NCI-H510A (cell line): ENCODE measurements at places on chromosomes 4 and X.

- DNase-seq: no peak
Observed at GRCh38 chrX:18886005-18886343, 97.9 kb downstream of the PHKA2 start.

DNA sequence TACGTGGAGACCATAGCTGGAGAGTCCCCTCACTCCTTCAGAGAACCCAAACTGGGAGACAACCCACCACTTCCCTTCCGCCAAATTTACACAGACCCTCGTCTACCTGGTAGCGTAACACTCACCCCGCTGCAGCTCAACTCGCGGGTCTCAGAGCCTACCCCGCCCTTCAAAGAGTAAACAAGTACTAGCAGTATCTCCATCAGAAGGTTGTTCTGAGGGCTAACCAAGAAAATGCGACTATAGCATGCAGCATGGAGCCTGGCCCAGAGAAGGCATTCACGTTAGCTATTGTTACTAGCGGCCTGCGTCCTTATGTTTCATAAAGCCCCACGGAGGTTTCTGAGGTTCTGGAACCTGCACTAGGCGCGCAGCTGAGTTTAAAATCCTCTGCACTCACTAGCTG, 531 bp upstream of the MANBA start:
- DNase-seq: no peak

GRCh38 chrX:147875866-147876596, 35.7 kb upstream of the FMR1 start:
- no peak for DNase-seq

DNA sequence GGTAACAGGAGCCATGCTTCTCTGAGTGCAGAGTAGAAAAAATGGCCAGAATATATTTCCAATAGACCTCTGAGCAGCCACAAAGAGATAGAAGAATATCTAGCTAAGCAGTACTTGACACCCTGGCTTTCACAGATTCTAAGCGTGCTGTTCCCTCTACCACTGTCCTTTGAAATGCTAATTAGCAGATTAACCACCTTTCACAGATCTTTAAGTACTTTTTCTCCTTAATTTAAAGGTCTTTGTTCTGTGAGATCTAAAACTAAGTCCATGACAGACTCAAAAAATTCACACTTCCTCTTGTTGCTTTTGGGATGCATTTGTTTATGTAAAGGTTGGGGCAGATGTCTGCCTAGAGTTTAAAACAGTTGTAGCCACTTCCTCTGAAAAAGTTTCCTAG, 28.3 kb upstream of the MAGEC2 start:
- no peak for DNase-seq

DNA sequence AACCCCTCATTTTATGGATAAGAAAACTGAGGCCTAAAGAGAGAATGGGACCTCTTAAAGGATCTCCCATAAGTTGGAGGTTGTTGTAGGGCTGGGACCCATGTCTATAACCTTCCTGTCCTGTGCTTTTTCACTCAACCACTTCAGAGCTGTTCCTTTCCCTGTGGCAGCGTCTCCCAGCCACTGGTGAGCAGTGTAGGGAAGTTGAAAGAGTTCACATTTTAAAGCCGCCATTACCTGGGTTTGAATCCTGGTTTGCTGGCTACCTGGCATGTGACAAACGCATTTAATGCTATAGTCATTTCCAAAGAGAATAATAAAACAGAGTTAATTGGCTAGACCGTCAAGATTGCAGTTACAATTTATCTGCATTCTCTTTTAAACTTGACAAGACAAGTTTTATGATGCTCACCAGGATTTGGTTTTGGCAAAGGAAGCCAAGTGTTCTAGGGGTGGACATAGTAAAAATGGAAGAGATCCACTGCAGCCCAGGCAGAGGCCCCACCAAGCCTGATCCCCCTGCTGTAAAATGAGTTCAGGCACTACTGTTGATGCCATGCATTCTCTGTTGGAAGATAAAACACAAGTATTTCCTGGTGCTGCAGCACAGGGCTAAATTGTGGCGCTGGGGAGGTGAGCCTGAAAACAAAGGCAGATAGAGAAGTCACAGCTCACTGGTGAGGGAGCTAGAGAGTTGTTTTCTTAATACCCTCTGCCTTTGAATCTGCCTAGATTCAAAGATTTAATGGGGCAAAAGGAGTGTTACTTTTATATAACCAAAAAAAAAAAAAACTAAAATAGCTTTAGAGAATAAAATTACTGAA, 218.7 kb downstream of the NWD2 start:
- DNase-seq: no peak

DNA sequence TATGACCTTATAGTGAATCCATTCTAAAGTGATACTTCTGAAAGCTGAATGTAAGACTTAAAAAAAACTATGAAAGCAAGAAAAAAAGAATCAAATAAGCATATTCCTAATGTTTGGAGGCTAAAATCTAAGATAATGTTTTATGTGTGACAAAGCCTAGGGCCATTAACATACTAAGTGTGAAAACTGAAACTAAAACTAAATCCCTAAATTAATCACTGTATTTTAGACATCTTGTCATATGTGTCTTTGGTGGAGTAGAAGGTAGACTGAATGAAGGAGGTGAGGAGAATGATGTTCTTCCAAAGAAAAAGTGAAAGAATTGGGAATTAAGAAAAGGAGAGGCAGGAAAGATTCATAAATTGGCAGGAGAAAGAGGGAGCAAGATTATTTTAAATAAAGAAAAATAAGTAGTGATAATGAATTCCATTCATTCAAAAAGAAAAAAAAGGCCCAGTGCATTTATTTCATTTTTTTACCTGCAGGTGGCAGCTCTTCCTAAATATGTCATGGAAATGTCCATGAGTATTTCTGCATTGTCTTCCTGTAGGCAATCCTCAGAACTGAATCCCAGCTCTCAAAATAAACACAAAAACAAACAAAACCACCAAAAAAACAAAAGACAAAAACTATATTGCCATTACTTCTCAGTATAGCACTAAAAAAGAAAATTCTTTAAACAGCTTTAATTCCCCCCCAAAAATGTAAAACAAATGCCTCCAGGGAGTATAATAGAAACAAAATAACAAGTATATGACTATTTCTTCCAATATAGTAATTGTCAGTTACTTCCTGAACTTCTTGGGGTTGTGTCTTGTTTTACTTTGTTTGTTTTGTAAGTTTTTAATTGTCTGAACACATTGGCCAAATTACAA, 17.0 kb upstream of the AP1AR start:
- DNase-seq: no peak

DNA sequence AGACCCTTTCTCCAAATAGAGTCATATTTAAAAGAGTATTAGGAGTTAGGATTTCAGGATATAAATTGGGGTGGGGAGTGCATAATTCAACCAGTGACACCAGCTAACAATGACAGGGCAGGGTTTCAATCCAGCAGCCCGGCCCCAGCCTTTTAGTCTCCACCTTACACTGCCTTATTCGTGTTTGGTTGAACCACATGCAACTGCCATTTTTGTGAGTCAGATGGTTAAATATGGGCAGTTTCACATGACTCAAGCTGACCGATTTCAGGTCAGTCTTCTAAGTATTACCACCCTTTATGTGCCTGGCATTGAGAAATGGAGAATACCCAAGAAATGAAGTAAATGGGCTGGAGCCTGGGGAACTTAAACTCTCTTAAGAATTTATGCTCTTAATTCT, 102.8 kb downstream of the STOX2 start:
- no peak for DNase-seq

GRCh38 chrX:131330735-131331134, 41.6 kb upstream of the IGSF1 start:
- DNase-seq: no peak

DNA sequence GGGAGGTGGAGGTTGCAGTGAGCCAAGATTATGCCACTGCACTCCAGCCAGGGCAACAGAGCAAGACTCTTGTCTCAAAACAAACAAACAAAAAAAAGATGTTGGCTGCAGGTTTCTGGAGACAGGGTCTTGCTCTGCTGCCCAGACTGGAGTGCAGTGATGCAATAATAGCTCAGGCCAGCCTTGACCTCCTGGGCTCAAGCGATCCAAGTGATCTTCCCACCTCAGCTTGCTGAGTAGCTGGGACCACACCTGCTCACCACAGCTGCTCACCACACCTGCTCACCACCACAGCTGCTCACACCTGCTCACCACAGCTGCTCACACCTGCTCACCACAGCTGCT, 29.9 kb upstream of the CPLX1 start:
- no peak for DNase-seq

DNA sequence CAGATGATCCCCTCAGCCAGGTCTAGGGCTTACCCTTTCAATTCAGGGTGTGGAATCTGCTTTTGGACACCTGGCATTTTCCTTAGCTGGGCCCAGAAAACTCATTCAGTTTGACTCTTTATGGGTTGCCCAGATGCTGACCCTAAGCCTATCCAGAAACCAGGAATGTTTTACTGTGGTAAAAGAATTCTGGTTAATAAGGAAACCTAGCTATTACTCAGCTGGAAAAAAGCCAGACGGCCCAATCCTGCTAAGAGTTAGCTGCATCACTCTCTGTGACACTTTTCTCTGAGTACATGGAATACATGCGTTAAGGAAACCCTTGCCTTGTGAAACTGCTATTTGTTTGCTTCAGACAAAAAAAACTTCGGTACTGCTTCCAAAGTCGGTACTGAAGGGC, 28.0 kb downstream of the ING2 start:
- no peak for DNase-seq

DNA sequence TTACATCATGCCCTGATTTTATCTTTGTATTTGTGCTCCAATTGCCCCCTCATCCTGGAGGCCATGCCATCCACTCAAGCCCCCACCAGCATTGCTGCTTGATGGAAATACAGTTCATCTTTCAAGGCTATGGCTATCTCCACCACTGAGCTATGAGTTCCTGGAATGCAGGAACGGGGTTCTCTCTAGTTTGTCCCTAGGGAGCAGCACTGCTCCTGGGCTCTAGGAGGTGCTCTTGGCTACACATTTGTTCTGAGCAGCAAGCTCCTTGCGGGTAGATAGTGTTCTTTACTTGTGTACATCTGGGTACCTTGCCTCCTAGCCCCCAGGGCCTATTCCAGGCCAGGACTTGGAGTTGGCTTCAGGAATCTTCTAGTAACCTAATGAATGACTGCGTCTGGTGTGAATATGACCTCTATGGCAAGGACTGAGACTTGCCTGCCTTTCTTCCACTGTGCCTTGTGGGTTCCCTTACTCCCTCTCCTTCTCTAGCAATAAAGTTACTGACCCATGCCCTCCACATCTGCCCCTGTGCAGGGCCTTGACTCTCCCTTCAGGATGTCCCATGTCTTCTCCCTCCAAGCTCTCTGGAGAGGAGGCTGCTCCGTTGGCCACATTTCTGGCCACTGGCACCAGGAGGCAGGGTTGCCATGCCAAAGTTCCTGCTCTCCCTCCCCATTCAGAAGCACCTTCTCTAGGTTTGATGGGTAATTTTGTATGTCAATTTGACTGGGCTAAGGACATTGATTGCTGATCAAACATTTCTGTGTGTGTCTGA, 7.6 kb downstream of the CITED1 start:
- DNase-seq: no peak

DNA sequence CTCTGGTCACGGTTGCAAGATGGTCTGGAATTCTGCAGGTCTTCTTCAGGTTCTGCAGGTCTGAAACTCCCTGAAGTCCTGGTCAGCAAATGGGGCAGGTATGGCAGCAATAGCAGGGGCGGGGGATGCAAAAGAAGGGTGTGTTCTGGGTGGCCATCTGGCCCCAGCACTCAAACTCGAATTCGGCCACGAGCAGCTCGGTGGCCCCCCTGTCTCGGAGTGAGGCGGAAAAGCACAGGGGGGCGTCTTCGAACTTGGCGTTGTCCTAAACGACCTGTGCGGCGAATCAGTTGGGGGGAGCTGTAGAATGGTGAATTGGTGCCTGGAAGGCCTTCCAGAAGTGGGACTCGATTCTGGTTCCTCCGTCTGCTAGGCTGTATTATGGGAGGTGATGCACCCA, 2.1 kb downstream of the RTL5 start:
- no peak for DNase-seq

- DNase-seq: no peak
Observed at GRCh38 chr4:189265515-189265914, 675.2 kb upstream of the FRG1 start.

GRCh38 chrX:1673337-1673736, 58.5 kb downstream of the ASMT start:
- no peak for DNase-seq

- no peak for DNase-seq
Observed at GRCh38 chrX:119617517-119618164, 11.4 kb upstream of the NKRF start.

GRCh38 chr4:142701017-142701416, 145.1 kb downstream of the INPP4B start:
- DNase-seq: no peak

DNA sequence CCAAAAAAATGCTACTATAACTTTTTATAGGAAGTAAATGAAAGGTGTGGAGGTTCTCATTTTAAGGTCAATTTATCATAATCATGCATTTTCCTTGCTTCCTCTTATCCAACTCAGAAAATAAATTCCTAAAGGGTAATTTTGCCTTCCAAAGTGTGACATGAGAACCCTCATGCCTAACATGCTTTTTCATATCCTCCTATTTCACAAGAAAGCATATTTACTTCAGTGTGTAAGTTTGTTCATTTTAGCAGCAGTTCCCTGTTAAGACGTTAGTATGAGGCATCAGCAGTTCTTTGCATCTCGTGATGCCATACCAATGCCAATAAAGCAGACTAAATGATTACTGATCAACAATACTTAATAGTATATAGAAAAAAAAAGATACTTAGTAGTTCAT, 18.4 kb downstream of the WDFY3 start:
- DNase-seq: no peak
